ENCODE measurements at places on chromosomes 3 and 15. TPM values are rescaled to one million over a fixed set of nuclear protein-coding genes. Genes with fewer than 3 reads are reported as not detected.

DNA sequence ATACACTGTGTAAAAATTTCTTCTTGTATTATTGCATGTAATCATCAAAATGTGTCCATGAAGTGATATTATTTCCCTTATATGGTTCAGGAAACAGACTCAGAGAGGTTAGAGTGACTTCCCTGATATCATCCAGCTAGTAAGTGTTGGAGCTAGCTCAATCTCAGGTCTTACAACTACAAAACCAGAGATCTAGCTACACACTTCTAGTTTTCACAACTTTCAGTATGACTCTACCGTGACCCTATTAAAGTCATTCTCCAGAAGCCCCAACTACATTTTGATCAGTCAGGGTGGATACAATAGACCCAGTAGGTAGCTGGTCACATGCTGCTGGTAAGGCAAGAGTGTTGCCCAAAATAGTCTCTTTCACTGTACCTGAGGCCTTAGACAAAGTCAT, 165.3 kb downstream of the GOLIM4 start:
- DNase-seq: no peak

Gene PLCL2
- total RNA-seq: 5.6 TPM

Gene OIP5
- total RNA-seq: 0.38 TPM

DNA sequence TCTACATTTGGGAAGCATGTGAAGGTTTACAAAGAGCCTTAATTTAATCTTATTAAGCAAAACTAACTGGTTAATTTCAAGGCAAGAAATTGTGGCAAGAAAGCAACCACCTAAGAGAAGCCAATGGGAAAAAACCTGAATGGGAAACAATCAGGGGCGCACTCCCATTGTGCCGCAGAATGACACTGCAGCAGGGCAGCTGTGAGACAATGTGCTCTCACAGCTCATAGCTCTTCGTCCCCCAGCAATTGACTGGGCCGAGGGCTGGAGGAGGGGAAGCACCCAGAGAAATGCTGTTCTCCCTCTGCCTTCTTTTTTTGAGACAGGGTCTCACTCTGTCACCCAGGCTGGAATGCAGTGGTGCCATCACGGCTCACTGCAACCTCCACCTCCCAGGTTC, 93.3 kb upstream of the RAD18 start:
- no peak for DNase-seq

GRCh38 chr15:81315452-81316175, 8.3 kb downstream of the STARD5 start:
- no peak for DNase-seq

DNA sequence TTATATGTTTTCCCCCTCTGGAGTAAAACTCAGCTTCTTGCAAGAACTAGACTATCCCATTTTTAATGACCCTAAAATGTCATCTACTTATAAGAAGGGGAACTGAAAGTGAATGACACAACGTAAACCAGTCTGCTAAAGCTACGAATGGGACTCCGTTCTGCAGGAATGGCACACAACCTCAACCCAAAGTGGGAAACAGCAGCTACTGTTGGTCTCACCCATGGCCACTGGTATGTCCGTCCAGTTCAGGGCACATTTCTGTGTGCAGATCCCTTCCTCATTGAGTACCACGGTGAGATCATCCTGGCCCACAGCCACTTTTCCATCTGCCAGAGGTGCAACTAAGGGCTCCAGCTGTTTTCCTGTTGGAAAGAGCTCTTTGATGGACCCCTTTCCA, 23.8 kb downstream of the VPS39 start:
- no peak for DNase-seq

GRCh38 chr3:13462822-13463221, 17.3 kb upstream of the HDAC11 start:
- no peak for DNase-seq

GRCh38 chr3:111616417-111617105, 21.4 kb upstream of the ZBED2 start:
- no peak for DNase-seq

GRCh38 chr3:19202303-19202702, 54.0 kb downstream of the KCNH8 start:
- DNase-seq: no peak

DNA sequence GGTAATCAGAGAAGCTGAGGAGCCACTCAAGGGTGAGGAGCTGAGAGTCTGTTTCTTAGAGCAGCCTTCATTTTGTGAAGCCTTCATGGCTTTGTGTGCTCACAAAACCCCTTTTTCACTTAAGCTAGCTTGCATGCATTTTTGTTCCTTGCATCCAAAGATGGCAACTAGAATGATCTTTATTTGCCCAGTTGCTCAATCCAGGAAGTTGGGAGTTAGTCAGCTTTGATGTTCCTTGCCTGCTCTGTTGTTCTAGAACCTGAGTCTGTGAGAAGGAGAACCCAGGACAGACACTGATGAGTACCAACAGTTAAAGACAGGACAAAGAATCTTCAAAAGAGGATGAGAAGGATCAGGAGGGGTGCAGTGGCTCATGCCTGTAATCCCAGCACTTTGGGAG, 81.8 kb downstream of the IL20RB start:
- DNase-seq: no peak

DNA sequence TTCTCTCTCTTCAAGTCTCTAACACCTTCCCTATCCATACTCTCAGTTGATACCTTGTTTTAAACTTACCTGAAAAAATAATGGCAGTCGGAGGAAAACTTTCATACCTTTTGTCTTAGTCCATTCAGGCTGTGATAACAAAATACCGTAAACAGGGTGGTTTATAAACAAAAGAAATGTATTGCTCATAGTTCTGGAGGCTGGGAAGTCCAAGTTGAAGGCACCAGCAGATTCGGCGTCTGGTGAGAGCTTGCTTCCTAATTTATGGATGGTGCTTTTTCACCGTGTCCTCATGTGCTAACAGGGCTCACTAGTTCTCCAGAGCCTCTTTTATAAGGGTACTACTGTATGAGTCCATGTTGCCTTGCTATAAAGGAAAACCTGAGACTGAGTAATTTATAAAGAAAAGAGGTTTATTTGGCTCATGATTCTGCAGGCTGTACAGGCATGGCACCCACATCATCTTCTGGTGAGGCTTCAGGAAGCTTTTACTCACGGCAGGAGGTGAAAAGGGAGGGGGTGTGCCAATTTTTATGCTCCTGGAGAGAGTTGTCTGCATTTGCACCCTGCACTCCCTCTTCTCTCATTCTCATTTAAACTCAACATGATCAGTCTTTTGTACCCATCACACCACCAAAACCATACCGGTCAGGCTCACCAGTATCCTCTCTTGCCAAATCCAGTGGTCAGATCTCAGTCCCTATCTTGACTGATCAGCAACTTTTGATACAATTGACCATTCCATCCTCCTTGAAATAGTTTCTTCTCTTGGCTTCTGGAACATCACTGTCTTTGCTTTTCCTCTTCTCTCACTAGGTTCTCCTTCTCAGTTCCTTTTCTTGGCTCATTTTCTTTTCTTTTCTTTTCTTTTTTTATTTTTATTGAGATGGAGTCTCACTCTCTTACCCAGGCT, 21.6 kb downstream of the ST6GAL1 start:
- no peak for DNase-seq

DNA sequence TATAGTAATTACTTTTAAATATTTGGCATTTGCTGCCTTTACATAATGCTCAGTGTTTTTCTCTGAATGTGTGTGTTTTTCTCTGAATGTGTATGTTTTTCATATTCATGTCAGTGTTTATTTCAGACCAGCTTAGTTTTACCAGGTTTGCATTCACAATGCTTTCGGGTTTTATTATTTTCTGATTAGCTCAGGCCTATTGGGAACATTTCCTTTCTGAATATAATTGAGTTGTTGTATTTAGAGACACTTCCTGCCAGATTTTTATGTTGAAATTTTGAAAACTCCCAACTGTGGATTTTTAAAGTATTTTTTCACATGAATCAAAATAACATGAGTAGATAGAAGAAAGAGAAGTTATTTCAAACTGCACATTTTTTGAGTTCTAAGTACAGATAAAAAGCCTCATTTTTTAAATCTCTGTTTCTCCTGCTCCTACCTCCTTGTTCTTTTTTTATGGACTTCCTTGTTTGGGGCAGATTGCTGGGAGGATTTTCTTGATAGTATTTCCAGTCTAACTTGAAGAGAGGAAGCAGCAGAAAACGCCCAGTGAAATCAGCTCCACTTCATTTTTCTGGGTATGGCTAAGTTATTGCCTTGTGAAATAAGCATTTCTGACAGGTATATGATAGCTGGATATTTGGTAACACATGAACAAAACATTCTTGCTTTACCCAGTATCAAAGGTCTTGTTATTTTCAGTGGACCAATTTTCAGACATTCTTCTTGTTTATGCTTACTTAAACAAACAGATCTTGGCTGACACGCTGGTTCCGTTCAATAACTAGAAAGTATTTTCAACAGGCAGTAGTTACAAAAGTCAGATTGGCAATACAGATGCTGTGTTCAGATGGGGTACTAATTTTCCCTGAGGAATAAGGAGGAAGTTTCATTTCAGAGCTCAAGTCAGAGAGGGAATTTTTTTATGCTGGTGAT, 70.7 kb downstream of the RIOX2 start:
- DNase-seq: no peak

DNA sequence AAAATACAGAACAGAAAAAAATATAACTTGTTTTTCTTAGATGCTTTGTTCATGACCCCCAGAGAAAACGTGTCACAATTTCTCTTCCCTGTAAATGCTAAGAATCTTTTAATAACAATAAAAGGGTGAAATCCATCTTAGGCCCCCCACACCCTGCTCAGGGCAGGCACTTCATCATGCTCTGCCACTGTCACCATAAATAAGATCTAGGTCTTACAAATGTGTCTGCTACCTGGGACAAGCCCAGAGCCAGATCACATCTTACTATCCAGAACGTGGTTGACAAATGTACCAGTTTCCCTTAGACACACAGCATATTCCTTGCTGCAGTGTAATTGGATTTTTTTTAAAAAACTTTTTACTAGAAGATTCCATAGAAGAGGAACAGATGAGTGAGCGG, 795.4 kb downstream of the AGBL1 start:
- DNase-seq: no peak

DNA sequence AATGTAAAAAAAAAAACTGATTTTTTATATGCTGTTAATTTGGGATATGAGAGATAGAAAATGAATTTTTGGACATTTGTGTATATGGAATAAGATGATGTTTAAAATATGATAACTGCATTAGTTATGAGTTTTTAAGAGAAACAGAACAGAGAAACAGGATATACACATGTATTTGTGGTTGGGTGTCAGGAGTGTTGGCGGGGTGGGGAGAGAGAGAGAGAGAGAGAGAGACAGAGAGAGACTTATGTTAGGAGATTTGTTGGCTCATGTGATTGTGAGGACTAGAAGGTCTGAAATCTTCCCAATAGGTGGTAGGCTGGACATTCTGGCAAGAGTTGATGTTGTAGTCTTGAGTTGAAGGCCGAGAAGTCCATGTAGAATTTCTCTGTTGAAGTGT, 1121.6 kb upstream of the GBE1 start:
- DNase-seq: no peak

Gene COL8A1
- total RNA-seq: 0.75 TPM

Gene CHRNB4
- total RNA-seq: not detected

GRCh38 chr3:38549082-38549481, 52.9 kb downstream of the EXOG start:
- DNase-seq: no peak

Gene ITIH3
- total RNA-seq: 779 TPM

Gene C15orf62
- 1.0 TPM for total RNA-seq

Gene LYZL4
- total RNA-seq: not detected

Gene GNAT1
- 0.08 TPM for total RNA-seq

- no peak for DNase-seq
These were observed 142.4 kb downstream of the ANXA2 start for GRCh38 chr15:60255390-60255789.

Gene TXNRD3
- 10.7 TPM for total RNA-seq

DNA sequence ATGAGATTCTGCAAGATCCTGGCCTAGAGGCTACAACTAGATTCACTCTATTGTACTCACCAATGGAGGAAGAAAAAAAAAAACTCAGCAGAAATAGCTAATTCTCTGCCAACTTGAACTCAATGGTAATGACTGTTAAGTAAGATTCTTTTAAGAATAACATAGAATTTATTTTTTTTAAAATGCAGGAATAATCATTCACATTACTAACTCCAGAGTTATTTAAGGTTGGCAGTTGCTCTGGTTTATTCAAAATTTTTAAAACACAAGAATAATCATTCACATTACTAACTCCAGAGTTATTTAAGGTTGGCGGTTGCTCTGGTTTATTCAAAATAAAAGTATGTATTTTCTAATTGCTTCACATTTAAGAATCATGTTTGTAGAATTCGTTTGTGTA, 1071.9 kb downstream of the IGSF11 start:
- no peak for DNase-seq

- no peak for DNase-seq
These were observed 542.1 kb upstream of the NAALADL2 start for GRCh38 chr3:174317005-174317404.

Gene KCNAB1
- total RNA-seq: 0.23 TPM

Gene FBXO40
- total RNA-seq: 0.03 TPM

DNA sequence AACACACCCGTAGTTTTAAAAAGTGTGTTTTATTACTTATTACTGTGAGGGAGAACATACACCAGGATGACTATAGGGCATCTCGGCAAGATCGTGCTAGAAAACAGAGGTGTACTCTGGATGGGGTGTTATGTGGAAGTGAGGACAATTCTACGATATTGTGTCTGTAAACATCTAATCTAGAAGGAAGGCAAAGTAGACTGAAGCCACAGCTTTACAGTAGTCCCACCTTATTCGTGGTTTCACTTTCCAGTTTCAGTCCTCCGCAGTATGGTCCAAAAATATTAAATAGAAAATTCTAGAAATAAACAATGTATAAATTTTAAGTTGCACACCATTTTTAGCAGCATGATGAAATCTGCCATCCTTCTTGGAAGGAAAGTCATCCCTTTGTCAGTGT, 277.9 kb downstream of the UNC13C start:
- DNase-seq: no peak

Gene GUCA1C
- total RNA-seq: not detected

Gene CPLX3
- not detected for total RNA-seq

- DNase-seq: no peak
These were observed 40.2 kb downstream of the ISL2 start for GRCh38 chr15:76376816-76377215.

Gene KNSTRN
- total RNA-seq: 9.2 TPM

- no peak for DNase-seq
These were observed 97.3 kb downstream of the NR1D2 start for GRCh38 chr3:24042174-24043059.

Gene BNC1
- 0.13 TPM for total RNA-seq

Gene C3orf85
- 11.4 TPM for total RNA-seq

DNA sequence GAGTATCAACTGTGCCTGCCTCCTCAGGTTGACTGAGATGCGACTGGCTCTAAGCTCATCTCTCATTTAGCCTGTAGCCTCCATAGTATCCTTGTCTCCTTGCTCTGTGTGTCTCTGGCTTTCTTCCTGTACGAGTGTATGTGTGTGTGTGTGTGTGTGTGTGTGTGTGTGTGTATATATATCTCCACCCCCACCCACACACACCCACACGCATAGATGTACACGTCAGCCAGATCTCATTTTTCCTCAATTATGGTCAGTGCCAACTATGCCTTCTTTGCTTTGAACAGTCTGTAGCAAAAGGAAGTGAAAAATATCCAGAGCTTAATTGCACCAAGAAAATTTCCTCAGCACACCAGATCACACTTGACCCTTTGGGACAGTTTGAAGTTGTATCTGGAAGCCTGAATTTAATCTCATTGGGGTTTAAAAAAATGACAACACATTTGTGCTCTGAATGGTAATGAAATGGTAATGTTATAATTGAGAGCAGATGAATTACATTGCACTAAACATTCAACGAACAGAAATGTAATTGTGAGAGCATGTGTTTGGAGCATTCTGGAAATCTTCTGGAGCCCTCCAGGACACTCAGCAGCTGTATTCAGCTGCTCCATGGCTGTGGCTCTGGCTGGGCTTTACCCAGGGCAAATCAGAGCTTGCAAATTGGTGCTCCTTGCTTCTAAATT, 63.6 kb downstream of the RYR3 start:
- no peak for DNase-seq

Gene MOBP
- total RNA-seq: not detected

Gene AADACL2
- not detected for total RNA-seq

Gene PGBD4
- 0.93 TPM for total RNA-seq
